ENCODE measurements at places on chromosomes 11 and 22.

DNA sequence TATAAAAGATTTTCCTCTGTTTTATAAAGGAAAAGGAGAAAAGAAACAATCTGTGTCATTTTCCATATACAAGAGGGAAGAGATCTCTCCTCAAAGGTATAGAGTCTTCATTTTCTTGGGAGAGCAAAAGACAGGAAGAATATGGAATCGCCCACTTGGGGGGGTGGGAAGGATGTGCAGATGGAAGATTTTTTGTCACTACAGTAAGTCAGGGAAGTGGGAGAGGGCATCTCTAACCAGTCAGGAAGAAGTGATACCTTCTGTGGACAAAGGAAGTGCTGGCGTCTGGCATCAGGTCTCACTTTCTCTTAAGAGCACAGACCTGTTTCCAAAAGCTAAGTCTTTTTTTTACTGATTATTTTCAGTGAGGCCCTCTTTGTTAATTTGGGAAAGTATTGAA is 1.4 kb downstream of the PRR14L start:
- no peak for DNase-seq

GRCh38 chr22:42470366-42471082 is 38.3 kb upstream of the NFAM1 start:
- DNase-seq: no peak

DNA sequence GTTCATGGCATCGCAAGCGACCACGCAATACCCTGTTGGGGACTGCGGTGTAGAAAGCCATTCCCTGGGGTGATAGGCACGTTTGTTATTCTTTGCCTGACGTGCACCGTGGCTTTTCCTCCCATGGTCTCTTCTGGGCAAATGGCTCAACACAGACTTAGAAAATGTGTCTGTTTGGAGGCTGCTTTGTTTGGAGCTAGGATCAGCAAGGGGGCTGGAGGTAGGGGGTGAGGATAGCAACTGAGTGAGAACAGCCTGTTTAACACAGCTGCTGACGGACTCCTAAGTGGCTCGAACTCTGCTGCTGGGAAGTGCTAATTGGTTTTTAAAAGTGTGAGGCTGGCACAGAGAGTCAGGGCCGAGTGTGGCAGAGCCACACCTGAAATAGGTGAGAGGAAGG is 16.1 kb upstream of the CHRM4 start:
- no peak for DNase-seq

GRCh38 chr11:77127920-77128691 is at the start of gene MYO7A:
Gene MYO7A (plus strand): TSS chr11:77128246. CDS start chr11:77130635, 2,389 bp downstream.
- no peak for DNase-seq
